ENCODE measurements at places on chromosomes 1 and 21. TPM values are rescaled to one million over a fixed set of nuclear protein-coding genes. Genes with fewer than 3 reads are reported as not detected.

Gene CD55
- 55.0 TPM for total RNA-seq

Gene OR6K3
- not detected for total RNA-seq

Gene GBP6
- not detected for total RNA-seq

Gene HSPA13
- 4.6 TPM for total RNA-seq

Gene CDA
- total RNA-seq: 3.2 TPM

Gene C4BPB
- total RNA-seq: 8.4 TPM

Gene SERTAD4
- 0.23 TPM for total RNA-seq

Gene HSPB7
- total RNA-seq: not detected

Gene MYOC
- total RNA-seq: not detected

Gene MCOLN3
- total RNA-seq: not detected

DNA sequence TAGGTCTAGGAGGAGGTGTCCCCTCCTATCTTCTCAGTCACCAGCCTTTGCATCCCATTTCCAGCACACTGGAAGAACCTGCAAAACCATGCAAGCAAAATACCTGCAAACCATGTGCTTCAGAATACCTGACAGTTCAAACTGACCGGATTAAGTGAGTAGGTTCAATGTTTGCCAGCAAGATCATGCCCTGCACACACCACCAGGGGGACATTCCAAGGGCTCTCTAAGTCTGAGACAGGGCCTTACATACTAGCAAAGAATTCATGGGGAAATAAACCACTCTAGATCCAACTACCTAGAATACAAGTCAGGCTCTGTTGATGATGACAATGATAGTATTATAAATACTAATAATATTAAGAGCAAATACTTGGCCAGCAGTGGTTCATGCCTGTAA is 27.6 kb downstream of the INPP5B start:
- peak; percentile 59 for DNase-seq

DNA sequence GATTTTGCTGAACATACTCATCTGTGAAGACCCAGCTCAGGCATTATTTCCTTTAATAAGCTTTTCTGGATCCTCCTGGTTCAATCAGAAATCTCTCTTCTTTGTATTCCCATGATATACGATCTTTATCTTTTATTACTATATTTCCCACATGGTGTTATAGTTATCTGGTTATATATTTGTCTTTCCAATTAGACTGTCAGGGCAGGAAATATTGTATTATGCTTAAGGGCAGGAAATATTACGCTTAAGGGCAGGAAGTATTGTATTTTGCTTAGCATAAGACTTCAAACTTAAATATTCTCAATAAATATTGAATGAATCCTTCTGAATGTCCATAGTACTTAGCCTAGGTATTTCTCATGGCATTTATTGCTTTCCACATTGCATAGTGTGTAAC is 122.2 kb downstream of the COQ8A start:
- DNase-seq: no peak

- no peak for DNase-seq
Measured at GRCh38 chr21:38843806-38844503, 38.2 kb downstream of the ETS2 start.

GRCh38 chr21:37757606-37758376 is 158.5 kb downstream of the KCNJ6 start:
- DNase-seq: no peak

DNA sequence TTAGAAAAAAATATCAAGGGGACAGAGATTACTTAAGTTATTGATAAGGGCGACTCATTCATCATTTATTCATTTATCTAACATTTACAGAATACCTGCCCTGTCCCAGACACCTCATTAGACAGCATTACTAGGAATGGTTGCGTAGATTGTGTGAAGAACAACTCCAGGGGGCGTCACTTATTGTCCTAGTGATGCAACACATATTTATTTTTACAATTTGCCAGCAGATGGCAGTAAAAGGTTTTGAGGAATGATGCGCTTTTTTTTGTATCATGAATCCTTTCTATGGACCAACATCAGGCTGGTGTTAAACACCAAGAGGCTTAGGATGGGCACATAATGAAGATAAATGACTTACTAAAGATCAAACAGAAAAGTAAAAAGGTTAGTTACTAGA is 5.5 kb downstream of the NCAM2 start:
- peak; percentile 31 for DNase-seq

- no peak for DNase-seq
Measured at GRCh38 chr1:195047772-195048171, 1560.5 kb downstream of the KCNT2 start.

DNA sequence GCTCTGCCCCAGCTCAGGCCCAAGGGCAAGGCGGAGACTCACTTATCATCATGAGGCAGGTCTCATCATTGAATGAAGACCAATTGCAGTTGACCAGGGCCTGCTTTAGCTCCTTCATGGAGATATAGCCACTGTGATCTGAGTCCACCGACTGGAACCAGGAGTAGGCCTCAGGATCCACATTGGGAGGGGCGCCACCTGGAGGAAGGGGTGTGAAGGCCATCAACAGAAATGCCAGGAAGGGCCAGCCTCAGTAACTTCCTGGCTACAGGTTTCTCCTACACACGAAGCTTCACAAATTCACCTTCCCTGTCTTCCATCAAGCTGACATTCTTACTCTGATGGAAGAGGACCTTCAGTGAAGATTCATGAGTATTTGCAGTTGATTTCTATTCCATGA is 11.6 kb downstream of the PEF1 start:
- peak; percentile 40 for DNase-seq

GRCh38 chr1:34361781-34362357 is 185.2 kb downstream of the C1orf94 start:
- DNase-seq: no peak

DNA sequence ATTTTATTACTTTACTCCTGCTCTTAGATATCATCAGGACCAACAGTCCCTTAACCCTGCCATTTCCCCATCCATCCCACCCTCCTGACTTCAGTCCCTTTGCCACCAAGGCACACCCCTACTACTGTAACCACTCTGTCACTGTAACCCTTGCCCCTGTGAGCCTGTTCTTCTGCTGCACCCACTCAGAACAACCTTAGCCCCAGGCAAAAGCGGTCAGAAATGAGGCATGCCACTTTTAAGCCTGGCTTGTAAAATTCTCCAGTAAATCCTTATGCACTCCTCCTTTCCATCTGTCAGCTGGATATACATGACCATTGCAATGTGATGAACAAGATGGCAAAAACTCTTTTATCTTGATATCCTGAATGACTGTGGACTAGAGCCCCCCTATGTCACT is 555.0 kb upstream of the PLXNA2 start:
- DNase-seq: no peak

DNA sequence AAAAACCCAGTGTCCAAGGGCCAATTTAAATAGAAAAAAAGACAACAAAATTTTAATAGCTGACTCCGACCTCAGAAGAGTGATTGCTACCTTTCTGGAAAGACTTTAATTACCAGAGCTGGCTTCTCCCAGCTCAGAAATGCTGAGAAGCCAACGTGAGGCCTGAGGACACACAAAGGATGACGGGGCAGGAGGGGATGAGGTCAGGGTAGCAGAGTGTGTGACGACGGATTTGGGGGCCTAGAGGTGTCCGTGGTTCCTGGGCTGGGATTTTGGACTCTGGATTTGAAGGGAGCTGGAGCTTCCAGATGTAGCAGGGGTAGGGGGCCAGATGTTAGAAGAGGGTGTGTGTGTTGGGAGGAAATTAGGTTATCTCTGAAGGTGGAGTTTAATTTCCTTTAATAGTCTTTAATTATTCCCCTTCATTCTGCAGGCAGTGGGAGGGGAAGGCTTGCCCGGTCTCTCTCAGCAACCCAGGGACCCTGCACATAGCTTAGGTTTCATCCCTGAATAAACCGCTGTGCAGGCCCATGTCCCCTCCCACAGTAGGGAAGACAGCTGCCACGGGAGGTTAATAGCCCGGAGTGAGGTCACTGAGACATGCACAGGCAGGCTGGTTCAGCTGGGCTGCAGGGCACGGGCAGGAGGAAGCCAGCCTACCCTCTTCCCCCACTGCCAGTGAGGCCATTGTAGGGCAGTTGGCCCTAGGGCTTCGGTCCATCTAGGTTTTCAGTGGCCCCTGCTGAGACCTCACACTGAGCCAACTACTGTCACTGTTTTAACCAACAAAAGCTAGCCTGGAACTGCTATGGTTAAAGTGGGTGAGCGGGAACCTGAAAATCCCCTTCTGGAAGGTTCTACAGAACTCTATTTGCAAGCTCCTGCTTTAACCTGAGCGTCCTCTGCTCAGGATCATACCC is 3.8 kb upstream of the PADI3 start:
- DNase-seq: no peak

- DNase-seq: no peak
Measured at GRCh38 chr1:204703826-204704612, 18.5 kb upstream of the LRRN2 start.

- no peak for DNase-seq
Measured at GRCh38 chr1:161114556-161114955, 3.3 kb downstream of the PFDN2 start.

GRCh38 chr1:67084765-67085318 is 30.9 kb upstream of the SLC35D1 start:
- no peak for DNase-seq

DNA sequence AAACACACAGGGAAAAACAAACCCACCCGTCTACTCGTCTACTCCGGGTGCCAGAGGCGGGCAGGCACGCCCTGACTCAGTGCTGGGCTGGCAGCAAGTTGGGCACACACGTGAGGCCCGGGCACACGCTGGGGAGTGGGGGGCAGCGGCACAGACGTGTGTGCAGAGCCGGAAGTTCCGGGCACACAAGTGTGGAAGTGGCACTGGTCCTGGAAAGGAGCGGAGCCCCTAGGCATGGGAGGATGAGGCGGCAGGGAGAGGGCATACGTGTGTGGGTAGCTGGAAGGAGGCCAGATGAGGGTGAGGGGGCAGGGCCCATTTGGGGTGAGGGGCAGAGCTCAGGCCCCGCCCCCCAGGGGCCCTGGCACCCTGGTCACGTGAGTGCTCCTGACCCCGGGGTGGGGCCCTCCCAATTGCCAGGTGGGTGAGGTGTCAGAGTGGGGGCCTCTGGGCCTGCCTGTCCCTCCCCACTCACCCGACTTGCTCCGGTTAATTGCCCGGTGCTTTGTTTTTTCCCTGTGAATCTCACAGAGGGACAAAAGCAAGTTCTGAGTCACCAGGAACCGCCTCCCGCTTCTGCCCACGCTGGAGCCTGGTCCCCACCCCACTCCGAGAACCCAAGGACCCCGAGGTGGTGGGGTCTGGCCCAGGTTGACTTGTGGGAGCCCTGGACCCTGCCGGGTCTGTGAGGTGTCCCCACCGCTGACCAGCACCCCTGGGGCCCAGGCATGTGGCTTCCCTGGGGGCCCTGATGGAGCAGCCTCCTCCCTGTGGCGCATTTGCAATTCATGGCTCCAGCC is 104.8 kb upstream of the CASZ1 start:
- DNase-seq: peak; percentile 21

GRCh38 chr1:204321665-204322064 is 38.1 kb downstream of the PLEKHA6 start:
- no peak for DNase-seq

DNA sequence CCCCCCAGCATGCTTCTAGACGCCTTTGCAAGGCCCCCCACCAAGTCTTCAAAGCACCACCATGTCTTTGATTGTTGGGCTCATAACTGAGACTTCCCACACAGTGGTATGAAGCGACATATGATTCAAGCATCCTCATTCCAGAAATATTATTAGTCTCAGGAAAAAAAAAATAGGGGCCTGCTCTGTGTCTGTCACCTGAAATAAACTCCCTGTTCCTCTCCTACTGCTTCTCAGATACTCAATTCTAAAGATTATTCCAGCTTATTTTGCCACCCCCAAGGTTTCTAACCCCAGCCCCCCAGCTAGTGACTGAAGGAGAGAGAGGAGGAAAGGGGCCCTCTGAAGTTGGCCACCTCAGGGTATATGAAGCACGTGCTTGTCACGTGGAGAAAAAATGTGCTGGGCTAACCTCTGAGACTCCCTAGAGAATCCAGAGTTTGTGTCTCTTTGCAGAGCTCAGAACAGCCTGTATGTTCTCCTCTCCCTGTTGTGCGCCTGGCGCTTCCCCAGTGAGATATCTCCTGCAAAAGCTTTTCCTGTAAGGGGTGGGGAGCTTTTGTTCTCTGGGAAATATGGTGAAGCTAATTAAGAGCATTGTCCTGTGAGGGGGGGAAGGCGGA is 35.9 kb upstream of the RASAL2 start:
- DNase-seq: no peak

Data from HT-29 (cell line).